Natural killer cell treated with Interleukin-12 subunit alpha and Interleukin-12 subunit beta and Interleukin-15 and Interleukin-18, amount 100 ng/mL, for 72 hours (primary cell): ENCODE measurements at places on chromosomes 7 and 10.

- H3K4me1 ChIP-seq = no peaks in the 10 kb centered on the region
- H3K27me3 ChIP-seq = no peaks in the 10 kb centered on the region
- H3K36me3 ChIP-seq = no peaks in the 10 kb centered on the region
Observed at GRCh38 chr10:76990561-76990960, 647.0 kb downstream of the KCNMA1 start.

GRCh38 chr10:101666083-101666482, 28.9 kb downstream of the FBXW4 start:
- no peaks in the 10 kb centered on the region for H3K27me3 ChIP-seq
- H3K4me1 ChIP-seq = peaks cover 10% of the 10 kb centered on the region
- H3K4me3 ChIP-seq = no peak overlapping the region
- peaks cover 18% of the 10 kb centered on the region for H3K36me3 ChIP-seq
- no peak for DNase-seq
- no peak overlapping the region for H3K27ac ChIP-seq

DNA sequence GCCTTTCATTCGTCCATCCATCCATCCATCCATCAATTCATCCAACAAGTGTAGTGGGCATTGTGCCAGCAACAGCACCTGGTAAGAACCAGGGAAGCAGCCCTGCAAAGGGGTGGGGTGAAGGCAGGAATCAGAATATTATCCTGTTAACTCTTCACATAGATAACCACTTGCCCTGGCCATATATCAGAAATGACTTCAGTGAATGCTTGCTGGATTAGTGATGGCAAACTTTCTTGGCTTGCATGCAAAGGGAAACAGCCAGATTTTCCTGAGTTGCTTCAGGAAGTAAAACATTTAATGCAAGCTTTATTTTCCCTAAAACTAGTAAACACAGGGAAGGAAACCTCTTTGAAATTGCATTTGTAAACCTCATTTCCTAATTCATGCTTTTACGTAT, 743 bp downstream of the OR2A5 start:
- H3K27me3 ChIP-seq = peaks cover 16% of the 10 kb centered on the region
- H3K4me1 ChIP-seq = no peaks in the 10 kb centered on the region
- no peak overlapping the region for H3K27ac ChIP-seq
- no peak overlapping the region for H3K4me3 ChIP-seq
- no peaks in the 10 kb centered on the region for H3K36me3 ChIP-seq
- no peak for DNase-seq

GRCh38 chr10:133164816-133165555, 5.0 kb downstream of the KNDC1 start:
- no peak overlapping the region for H3K4me3 ChIP-seq
- peaks cover 6% of the 10 kb centered on the region for H3K27me3 ChIP-seq
- H3K4me1 ChIP-seq = no peaks in the 10 kb centered on the region
- peak; percentile 54 for DNase-seq

DNA sequence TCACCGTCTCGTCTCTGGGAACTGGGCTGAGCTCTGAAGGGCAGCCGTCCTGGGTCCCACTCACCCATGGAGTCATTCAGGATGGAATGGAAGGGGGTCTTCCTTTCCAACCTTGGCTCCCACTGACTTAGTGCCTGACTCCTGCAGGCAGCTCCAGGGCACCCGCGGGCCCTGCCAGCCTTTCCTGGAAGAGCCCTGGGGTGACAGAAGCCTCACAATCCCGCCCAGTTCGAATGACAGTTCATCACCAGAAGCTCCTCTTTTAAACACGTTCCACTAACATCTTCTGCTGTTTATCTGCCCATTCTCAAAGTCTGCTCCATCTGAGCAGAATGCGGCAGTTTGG, 110.6 kb downstream of the TNS3 start:
- H3K27me3 ChIP-seq = no peaks in the 10 kb centered on the region
- no peaks in the 10 kb centered on the region for H3K36me3 ChIP-seq
- no peak overlapping the region for H3K4me3 ChIP-seq
- no peak overlapping the region for H3K27ac ChIP-seq
- no peaks in the 10 kb centered on the region for H3K4me1 ChIP-seq

GRCh38 chr10:116178086-116178605, 94.9 kb downstream of the GFRA1 start:
- DNase-seq = no peak
- H3K4me3 ChIP-seq = no peak overlapping the region
- H3K27me3 ChIP-seq = no peaks in the 10 kb centered on the region
- no peaks in the 10 kb centered on the region for H3K36me3 ChIP-seq

DNA sequence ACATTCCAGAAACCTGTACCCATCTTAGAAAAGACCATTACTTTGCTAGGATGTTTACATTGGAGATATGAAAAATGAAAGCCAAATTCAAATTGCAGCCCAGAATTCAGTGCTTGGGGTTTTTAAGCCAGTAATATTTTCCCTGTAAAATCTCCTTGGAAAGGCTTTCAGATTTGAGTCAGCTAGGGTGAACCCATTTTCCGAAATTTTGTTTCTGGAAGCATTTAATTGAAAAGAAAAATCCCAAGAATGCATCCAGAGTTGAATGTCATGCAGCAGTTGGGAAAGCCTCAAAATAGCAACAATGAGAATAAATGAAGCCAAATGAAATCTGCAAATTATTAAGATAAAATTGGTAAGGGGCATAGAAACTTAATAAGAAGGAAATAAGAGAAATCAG, 106.4 kb downstream of the BMPER start:
- H3K27me3 ChIP-seq = peaks cover 3% of the 10 kb centered on the region
- no peak overlapping the region for H3K27ac ChIP-seq
- H3K4me1 ChIP-seq = no peaks in the 10 kb centered on the region
- no peak for DNase-seq

DNA sequence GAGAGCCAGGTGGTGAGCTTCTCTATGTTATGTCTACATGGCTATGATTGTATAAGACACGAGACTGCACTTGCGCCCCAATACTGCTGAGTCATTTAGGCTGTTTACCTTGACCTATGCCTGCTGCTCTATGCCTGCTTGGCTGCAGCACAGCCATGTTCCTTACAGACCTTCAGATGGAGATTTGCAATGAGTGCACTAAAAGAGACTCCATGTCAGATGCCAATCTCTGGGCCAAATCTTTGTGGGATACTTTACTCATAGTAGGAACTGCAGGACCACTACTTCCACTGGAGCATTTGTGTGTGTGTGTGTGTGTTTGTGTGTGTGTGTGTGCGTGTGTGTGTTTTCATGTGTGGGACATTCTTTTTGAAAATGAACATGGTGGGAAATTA, 50.0 kb upstream of the KMT2E start:
- peaks cover 47% of the 10 kb centered on the region for H3K4me1 ChIP-seq
- H3K27ac ChIP-seq = peak overlapping the region; percentile 83
- peaks cover 24% of the 10 kb centered on the region for H3K36me3 ChIP-seq
- no peak overlapping the region for H3K4me3 ChIP-seq
- DNase-seq = no peak

DNA sequence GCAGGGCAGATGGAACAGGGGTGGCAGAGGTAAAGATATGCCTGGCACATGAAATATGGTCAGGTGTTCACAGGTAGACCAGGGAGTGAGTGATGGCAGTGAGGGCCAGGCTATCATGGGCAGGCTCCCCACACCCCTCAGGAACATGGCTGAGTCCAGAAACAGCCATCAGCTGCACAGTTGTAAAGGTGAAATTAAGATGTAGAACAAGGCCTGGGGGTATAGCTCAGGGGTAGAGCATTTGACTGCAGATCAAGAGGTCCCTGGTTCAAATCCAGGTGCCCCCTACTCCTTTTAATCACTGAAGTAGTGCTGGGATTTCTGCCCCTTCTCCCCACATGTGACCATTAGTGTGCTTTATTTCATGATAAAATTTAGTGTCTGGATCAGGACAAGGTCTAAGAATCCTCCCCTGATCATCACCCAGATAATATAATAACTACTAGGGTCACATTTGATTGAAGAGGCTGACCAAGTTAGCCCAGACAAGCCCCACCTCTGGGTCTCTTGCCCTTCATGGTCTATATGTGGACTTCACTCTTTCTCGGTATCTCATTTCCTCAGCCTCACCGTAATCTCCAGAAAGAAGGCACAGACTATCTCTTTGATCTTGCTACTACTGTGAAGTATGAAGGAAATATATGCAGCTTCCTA, 69.0 kb downstream of the ZNF783 start:
- no peak overlapping the region for H3K4me3 ChIP-seq
- DNase-seq = no peak
- H3K4me1 ChIP-seq = no peaks in the 10 kb centered on the region

- H3K27me3 ChIP-seq = no peaks in the 10 kb centered on the region
- H3K27ac ChIP-seq = no peak overlapping the region
- H3K4me3 ChIP-seq = no peak overlapping the region
- DNase-seq = peak; percentile 46
Observed at GRCh38 chr7:913736-914520, 37.6 kb downstream of the GET4 start.

GRCh38 chr10:102642736-102643335, 1.4 kb upstream of the TRIM8 start:
- H3K4me3 ChIP-seq = peak overlapping the region; percentile 94
- no peaks in the 10 kb centered on the region for H3K27me3 ChIP-seq
- no peaks in the 10 kb centered on the region for H3K36me3 ChIP-seq
- peak overlapping the region; percentile 88 for H3K27ac ChIP-seq

GRCh38 chr10:34154383-34154900, 660.7 kb downstream of the PARD3 start:
- peaks cover 16% of the 10 kb centered on the region for H3K27me3 ChIP-seq
- no peak overlapping the region for H3K27ac ChIP-seq
- H3K36me3 ChIP-seq = no peaks in the 10 kb centered on the region
- DNase-seq = no peak
- H3K4me3 ChIP-seq = no peak overlapping the region

GRCh38 chr10:92598321-92598720, 5.4 kb downstream of the KIF11 start:
- no peak for DNase-seq
- no peaks in the 10 kb centered on the region for H3K27me3 ChIP-seq
- H3K27ac ChIP-seq = no peak overlapping the region

- H3K4me1 ChIP-seq = peaks cover 5% of the 10 kb centered on the region
- DNase-seq = no peak
- H3K27me3 ChIP-seq = no peaks in the 10 kb centered on the region
- no peak overlapping the region for H3K4me3 ChIP-seq
- H3K27ac ChIP-seq = no peak overlapping the region
- no peaks in the 10 kb centered on the region for H3K36me3 ChIP-seq
Observed at GRCh38 chr7:73436031-73436929, 2.7 kb downstream of the FZD9 start.

DNA sequence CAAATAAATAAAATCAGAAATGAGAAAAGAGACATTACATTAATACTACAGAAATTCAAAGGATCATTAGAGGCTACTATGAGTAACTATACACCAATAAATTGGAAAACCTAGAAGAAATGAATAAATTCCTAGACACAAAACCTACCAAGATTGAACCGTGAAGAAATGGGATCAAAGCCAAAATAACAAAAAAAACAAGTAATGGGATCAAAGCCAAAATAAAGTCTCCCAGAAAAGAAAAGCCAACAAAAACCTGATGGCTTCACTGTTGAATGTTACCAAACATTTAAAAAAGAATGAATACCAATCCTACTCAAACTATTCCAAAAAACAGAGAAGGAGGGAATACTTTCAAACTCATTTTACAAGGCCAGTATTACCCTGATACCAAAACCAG, 20.0 kb downstream of the GSDME start:
- DNase-seq = no peak
- no peaks in the 10 kb centered on the region for H3K4me1 ChIP-seq
- no peak overlapping the region for H3K27ac ChIP-seq
- peaks cover 36% of the 10 kb centered on the region for H3K36me3 ChIP-seq
- H3K4me3 ChIP-seq = no peak overlapping the region

DNA sequence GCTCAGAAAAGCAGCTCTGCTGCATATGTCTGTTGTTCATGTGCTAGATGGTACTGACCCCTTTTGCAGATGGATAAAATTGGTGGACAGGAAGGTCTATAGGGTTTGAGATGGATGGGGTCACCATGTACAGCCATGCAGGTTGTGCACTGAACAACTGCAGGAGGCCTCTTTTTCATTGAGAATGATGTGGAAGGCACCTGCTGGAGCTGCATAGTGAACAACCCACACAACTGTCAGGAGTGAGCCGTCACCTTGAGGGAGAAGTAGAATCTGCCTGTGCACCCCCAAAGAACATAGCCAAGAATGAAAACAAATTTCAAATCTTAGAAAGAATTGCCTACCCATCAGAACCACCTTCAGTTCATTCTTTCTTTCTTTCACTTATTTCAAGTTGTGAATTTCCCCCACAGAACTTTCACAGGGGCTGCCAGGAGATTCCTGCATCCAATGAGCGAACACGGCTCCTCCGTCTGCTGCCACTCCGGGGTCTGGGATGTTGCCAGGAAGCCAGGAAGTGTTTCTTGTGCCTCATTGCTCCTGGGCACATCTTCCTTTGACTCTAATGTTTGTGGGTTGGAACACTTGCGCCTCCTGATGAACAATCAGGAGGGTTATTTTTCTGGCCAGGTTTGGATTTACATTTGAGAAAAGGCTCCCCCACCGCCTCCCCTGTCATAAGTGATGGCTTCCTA, 53.7 kb upstream of the DOCK1 start:
- H3K36me3 ChIP-seq = no peaks in the 10 kb centered on the region
- no peaks in the 10 kb centered on the region for H3K27me3 ChIP-seq
- DNase-seq = no peak
- H3K4me1 ChIP-seq = no peaks in the 10 kb centered on the region
- H3K4me3 ChIP-seq = no peak overlapping the region

- no peaks in the 10 kb centered on the region for H3K27me3 ChIP-seq
- no peaks in the 10 kb centered on the region for H3K36me3 ChIP-seq
- H3K4me3 ChIP-seq = no peak overlapping the region
- H3K27ac ChIP-seq = no peak overlapping the region
- no peak for DNase-seq
- peaks cover 45% of the 10 kb centered on the region for H3K4me1 ChIP-seq
Observed at GRCh38 chr10:102313221-102313896, 68.0 kb downstream of the GBF1 start.
